ENCODE measurements at places on chromosomes 5 and 9.

DNA sequence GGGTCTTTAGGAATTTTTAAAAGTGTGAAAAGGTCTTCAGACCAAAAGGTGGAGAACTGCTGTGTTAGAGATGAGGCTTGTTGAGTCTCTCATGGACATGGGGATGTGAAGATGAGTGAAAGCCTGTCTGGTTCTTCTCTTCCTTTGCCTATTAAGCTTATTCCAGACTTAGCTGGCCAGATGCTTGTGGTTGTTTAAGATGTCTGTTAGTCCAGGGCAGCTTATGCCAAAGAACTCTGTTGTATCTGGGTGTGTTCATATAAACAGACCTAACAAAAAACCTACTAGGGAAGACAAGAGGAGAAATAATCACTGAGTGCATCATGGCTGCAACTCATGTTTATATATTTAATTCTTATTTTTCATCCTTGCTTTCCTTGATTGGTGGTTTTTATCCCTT lies 57.5 kb upstream of the NCS1 start:
- no peak for DNase-seq

GRCh38 chr9:84146893-84147710 lies 166.5 kb downstream of the RMI1 start:
- DNase-seq = no peak

DNA sequence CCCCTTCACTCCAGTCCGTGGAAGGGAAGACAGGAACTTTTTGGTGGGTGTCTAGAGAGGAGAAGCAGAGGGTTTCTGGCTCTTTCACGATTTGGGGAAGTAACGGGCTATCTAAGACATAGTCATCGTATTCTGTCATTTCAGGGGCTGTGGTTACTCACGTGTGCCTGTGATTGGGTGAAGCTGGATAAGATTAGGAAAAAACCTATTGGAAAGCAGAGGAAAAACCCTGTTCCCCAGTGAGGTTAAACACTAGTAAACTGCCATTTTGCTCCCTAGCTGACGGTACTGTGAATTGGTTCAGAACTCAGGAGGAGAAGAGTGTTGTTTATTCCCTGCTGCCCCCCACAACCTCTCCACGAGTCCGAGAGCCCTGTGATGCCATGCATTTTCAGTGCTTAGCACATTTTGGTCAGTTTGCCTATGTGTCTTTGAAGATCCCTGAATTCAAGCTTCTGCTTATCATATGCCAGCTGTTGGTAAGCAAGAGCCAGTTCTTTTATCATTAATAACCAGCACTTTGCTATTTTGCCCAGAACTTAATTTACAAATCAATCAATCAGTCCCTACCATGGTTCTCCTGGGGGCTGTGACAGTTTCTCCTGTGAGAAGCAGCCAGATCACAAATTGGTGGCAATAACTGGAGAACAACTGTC lies 45.1 kb upstream of the ROR2 start:
- DNase-seq = no peak

- DNase-seq = no peak
Measured at GRCh38 chr5:180799194-180799593, 3.4 kb downstream of the MGAT1 start.

- DNase-seq = no peak
Measured at GRCh38 chr5:137630972-137631370, 104.9 kb downstream of the KLHL3 start.

- DNase-seq = peak; percentile 23
Measured at GRCh38 chr9:75683591-75683990, 206.9 kb upstream of the PCSK5 start.

DNA sequence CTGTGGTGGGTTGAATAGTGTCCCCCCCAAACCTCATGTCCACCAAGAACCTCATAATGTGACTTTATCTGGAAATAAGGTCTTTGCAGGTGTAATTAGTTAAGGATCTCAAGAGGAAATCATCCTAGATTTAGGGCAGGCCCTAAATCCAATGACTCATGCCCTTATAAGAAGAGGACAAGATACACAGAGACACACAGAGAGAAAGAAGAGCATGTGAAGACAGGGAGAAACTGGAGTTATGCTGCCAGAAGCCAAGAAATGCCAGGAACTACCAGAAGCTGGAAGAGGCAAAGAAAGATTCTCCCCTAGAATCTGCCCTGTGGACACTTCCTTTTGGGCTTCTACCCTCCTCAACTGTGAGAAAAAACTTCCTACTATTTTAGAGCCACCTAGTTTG lies 8.8 kb downstream of the FAM13B start:
- no peak for DNase-seq

- DNase-seq = no peak
Measured at GRCh38 chr5:88666761-88667495, 216.1 kb downstream of the MEF2C start.

All from fibroblast of skin of right biceps (primary cell).